ENCODE measurements at places on chromosomes 5 and 9.

DNA sequence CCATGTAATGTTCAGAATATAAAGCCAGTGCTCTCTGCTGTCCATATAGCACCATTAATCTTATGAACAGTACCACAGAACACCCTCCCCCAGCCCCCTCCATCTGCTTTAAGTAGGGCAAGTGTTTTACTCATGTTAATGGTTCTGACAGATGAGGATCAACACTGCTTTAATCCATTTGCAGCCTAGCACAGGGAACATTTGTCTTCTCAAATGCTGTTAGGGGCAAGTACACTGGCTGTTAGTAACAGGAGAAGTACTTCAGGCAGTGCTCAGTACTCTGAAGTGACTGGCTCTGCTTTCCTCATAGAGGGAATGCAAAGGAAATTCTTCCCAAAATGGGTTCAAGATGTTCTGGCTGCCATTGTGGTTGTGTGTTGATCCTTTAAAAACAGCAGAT lies 202.6 kb downstream of the DCP2 start:
- DNase-seq: no peak

DNA sequence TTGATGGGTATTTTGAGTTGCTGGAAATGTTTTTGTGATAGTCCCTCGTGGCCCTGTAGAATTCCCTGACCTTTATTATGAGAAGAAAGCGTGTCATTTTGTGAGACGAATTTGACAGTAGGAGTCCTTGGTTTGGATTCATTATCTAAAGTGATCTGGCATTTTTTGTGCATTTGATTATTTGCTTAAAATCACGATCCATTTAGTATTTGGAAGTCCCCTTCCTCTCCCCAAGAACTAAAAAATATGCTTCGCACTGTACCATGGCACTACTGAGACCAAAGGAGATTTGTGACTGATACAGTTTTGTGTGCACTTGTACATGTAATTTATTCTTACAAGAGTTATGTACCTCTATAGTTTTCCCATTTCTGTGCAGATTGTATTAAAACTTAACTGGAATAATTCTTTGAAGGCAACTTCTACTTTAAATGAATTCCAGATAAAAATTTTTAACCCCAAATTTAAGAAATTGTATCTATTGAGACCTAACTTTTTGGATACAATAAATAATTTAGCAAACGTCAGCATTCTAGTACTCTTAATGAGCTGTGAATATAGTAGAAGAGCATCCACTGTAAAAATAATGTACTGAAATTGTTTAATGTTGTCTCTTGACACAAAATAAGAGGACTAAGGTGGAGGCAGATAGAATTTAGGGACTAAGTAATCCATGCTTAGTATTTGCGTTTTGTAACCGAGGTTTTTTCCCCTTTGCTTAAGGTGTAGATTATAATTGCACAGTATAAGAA lies 2.1 kb downstream of the MAP3K1 start:
- DNase-seq: no peak

- no peak for DNase-seq
Measured at GRCh38 chr9:36820392-36820861, 213.6 kb downstream of the PAX5 start.

DNA sequence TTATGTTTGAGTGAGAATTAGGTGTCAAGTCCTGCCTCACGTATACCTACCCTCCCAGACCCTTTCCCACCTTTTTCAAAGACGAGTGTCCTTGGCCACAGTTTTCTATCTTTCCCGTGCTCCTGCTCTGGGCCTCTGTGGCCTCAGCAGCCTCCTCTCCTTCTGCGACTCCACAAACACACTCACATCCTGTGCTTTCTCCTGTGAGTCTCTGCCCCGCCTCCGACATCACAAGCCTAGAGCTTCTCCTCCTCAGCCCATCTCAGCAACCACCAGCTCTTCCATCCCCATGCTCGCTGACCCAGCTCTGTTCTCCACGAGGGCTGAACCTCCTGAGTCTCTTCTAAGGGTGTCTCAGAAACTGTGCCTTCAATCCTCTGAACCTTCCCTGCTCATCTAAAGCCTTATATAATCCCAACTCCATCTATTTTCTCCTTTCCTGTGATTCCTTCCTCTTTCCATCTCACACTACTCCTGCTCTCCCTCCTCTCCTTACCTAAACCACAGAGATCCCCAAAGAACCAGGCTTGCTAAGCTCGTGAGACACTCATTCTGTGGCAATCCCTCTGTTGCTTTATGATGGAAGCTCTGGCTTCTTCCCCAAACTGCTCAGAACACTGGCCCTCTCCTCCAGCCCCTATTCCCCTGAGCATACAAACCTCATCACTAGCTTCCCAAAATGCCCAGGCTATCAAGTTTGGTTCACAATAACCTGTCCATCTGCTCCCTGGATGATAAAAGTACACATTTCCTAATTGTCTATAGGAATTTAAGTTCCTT lies 55.2 kb downstream of the RASEF start:
- no peak for DNase-seq

GRCh38 chr9:130899051-130899748 lies 2.6 kb upstream of the QRFP start:
- DNase-seq: no peak

DNA sequence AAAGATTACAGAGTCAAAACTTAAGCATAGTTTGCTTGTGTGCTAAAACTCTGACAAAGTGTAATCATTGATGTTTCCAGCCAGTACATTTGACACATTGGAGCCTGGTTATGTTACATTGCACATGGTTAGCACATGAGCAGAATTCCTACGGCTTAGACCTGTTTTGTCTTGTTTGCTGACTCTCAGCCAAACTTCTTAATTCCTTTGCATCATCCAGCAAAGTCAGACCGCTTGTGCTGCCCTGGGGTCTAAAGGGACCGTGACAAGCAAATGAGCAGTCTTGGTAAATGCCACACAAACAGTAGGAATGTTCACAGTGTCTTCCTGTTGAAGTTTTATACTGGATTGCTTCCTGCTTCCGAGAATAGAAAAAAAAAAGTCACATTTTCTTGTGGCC lies 72.0 kb upstream of the ENTREP1 start:
- DNase-seq: no peak

- DNase-seq: no peak
Measured at GRCh38 chr9:78678877-78679276, 382.0 kb downstream of the PSAT1 start.

- no peak for DNase-seq
Measured at GRCh38 chr5:97797994-97798451, 615.0 kb upstream of the RIOK2 start.

DNA sequence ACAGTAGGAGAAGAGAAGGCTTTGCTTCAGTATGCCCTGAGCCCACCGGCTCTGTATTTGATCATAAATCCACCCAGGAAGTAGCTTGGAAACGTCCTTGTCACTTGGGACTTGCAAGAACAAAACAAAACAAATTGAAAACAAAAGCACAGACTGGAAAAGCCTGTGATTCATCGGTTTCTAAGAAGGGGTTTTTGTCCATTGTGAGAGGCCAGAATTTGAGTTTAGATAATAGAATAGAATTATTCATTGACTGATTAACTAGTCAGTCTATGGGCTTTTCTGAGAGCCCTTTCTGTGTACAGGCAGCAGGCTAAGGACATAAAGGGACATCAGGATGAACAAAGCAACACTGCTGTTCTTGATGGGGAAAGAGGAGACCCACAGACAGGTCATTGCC lies 424.8 kb downstream of the IRX1 start:
- no peak for DNase-seq

- DNase-seq: no peak
Measured at GRCh38 chr5:137666461-137666850, 69.4 kb downstream of the KLHL3 start.

- DNase-seq: no peak
Measured at GRCh38 chr5:163885117-163885516, 379.7 kb downstream of the MAT2B start.

DNA sequence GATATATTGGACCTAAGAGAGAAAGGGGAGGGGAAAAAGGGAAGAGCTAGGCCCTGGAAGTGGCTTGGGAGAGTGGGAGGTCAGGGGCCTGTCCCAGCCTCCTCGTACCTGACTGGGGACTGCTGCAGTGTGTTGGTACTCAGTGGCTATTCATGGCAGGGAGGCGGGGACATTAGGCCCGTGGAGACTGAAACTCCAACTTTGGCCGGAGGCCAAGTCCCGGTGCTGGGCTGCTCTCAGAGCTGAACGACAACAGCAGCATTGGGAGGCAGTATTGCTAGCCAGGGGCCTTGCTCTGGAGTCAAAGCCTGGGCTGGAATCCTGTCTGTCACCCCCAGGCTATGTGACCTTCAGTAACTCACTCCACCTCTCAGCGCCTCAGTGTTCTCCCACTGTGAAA lies 37.8 kb downstream of the NEURL1B start:
- DNase-seq: no peak

DNA sequence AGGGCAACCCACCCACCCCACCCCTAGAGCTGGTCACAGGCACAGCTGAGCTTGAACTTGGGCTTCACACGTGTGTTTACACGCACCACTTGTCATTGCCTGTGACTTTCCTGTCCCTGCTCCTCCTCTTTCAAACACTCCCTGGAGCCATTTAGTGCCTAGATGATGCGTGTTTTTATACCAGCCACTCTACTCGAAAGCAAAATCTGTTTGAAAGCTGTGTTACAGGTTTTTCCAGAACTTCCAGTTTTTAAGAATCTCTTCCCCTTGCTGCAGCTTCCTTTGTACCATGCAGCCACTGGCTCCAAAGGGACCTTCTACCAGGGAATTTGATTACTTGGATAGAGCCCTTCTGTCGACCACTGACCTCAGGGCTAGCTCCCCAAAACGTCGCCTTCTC lies 78.8 kb upstream of the SPRY4 start:
- DNase-seq: no peak

- DNase-seq: no peak
Measured at GRCh38 chr9:129822898-129823541, 916 bp downstream of the TOR1A start.

- DNase-seq: no peak
Measured at GRCh38 chr9:477193-477592, 262.5 kb downstream of the DOCK8 start.

DNA sequence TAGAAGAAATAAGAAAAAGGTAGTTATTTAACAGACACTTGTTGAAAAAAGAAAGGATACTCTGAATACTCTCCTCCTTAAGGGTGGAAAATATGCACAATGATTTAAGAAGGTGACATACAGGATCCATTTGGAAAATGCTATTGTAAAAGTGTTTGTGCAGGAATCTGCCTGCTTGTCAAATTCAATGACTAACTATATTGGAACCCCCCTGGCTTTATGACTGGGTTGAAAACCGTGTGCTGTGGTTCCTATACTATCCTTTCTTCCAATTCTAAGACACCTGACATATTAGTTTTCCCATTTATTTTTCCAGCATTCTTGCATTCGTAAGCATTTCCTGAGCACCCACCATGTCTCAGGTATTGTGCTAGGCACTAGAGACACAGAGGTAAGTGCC lies 220.0 kb downstream of the GLIS3 start:
- no peak for DNase-seq

GRCh38 chr5:135106610-135107471 lies 72.8 kb upstream of the PITX1 start:
- DNase-seq: no peak

GRCh38 chr5:124524552-124525232 lies 221.7 kb downstream of the ZNF608 start:
- DNase-seq: no peak

DNA sequence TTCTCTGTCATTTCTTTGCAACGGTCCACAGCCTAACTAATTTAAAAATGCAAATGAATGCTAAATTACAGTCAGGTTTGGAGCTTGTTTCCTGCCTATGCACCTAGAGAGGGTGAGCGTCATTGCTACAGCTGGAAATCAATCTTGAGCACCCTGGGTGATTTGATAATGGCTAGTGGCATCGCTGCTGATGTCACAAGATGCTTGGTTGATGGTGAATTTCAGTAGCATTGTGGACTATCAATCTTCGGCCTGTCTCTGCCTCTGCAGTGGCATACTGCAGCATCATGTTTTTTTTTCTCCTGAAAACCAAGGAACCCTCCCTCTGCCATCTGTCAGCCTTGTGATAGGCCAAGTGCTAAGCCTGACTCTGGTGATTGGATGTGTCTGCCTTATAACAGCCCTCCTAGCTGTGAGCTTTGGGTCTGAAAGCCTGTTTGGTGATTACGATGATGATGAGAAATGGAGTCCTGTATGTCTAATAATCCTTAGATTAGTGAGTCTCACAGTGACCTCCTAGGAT lies 75.3 kb downstream of the NMUR2 start:
- no peak for DNase-seq

GRCh38 chr5:96023518-96023917 lies 61.9 kb upstream of the ELL2 start:
- DNase-seq: no peak

- no peak for DNase-seq
Measured at GRCh38 chr9:111891910-111892499, 4.6 kb upstream of the UGCG start.

- no peak for DNase-seq
Measured at GRCh38 chr9:111150181-111150580, 111.9 kb upstream of the LPAR1 start.

DNA sequence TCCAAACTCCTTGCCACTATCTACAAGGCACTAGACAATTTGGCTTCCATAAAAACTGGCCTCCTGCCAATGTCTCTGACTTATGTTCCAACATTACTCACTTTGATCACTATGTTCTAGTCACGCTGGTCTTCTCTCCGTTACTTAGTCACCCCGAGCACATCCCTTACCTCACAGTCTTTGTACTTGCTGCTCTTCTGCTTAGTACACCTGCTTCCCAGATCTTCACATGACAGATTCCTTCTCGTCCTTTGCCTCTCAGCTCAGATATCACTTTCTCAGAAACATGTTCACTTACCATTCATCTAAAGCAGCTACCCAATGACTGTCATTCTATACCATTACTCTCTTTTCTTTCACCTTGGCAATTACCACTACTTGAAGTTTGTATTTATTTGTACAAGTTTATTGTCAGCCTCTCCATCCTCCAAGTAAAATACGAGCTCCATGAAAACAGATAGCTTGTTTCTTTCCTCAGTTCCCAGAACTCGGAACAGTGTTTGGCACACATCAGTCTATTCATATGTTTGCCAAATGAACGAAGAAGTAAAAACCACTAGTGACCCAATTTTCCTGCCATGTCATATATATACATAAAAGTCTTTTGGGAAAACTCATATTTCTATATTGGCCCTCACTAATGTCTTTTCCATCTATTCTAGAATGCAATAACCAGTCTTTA lies 5.9 kb upstream of the SLC22A5 start:
- DNase-seq: no peak

DNA sequence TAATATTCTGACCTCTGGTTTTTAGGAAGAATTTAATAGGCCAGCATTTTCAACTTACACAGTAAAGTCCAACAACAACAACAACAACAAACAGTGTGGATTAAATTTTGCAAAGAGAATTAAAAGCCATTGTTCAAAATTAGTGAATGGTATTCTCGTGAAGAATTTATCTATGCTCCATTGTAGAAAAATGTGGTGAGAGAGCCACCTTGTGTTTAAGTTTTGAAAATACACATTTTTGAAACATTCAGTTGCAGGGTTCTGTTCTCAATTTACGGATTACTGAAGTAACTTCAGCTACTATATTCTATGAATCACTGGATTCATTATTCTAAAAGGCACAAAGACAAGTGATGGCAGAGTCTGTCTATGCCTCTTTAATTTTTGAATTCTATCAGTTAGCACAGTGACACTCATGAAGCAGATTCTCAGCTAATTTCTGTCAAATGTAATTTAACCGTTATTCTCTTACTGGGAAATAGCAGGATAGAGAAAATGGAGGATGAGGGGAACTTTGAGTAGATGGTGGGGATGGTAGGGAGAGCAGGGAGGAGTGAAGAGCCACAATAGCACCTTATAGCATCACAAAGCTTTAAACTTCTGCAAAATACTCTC lies 11.0 kb downstream of the CCDC152 start:
- DNase-seq: no peak

- DNase-seq: no peak
Measured at GRCh38 chr5:72388646-72389045, 68.5 kb downstream of the PTCD2 start.
